Spleen (tissue), 13 donors: ENCODE measurements at places on chromosomes 12 and 14. TPM values are rescaled to one million over a fixed set of nuclear protein-coding genes. Genes with fewer than 3 reads are reported as not detected.

DNA sequence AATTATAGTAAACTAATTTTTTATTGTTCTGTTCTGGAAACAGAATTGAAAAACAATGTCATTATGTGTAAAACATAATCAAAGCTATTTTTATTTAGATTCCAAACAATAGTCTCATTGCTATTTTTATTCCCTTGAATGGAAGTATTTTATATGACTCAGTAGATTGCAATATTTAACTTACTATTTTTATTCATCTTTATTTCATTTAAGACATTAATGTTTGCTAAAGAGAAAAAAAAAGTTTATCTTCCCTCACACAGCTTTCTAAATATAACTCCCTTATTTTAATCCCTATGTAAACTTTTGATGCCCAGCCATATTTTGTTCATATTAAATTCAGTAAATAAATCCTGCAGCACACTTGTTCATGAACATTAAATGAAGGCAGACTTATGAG lies 622.4 kb downstream of the SLC6A15 start:
- no peaks in the 10 kb centered on the region for H3K36me3 ChIP-seq
- no peak for DNase-seq
- H3K27ac ChIP-seq, result no peak overlapping the region

- DNase-seq, result peak; percentile 71
- no peaks in the 10 kb centered on the region for H3K4me1 ChIP-seq
- H3K4me3 ChIP-seq, result no peak overlapping the region
- H3K27ac ChIP-seq, result no peak overlapping the region
- H3K36me3 ChIP-seq, result no peaks in the 10 kb centered on the region
Observed at GRCh38 chr14:104321088-104321801, 182.9 kb downstream of the KIF26A start.

DNA sequence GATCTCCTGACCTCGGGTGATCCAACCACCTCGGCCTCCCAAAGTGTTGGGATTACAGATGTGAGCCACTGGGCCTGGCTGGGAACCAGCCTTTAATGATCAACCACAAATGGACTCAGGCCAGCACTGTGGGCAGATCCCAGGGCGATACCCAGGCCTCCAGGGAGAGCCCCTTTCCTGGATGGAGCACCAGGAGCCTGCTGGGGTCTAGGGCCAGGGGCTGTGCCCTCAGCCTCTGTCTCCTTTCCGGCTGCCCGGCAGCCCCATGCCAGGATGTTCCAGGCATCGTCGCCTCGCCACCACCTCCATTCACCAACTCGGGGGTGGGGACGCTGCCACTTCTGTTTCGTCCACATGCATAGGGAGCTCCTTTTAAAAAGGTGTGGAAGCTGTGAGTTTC lies 2.3 kb downstream of the ADGRD1 start:
- DNase-seq, result no peak
- H3K27me3 ChIP-seq, result peaks cover 23% of the 10 kb centered on the region
- H3K4me1 ChIP-seq, result peaks cover 14% of the 10 kb centered on the region
- H3K4me3 ChIP-seq, result no peak overlapping the region

- H3K4me3 ChIP-seq, result peak overlapping the region; percentile 84
- peak overlapping the region; percentile 98 for H3K27ac ChIP-seq
- no peak for DNase-seq
- H3K36me3 ChIP-seq, result no peaks in the 10 kb centered on the region
- H3K27me3 ChIP-seq, result no peaks in the 10 kb centered on the region
- H3K4me1 ChIP-seq, result peaks cover 87% of the 10 kb centered on the region
Observed at GRCh38 chr12:89348894-89349699, 3.2 kb downstream of the DUSP6 start.

DNA sequence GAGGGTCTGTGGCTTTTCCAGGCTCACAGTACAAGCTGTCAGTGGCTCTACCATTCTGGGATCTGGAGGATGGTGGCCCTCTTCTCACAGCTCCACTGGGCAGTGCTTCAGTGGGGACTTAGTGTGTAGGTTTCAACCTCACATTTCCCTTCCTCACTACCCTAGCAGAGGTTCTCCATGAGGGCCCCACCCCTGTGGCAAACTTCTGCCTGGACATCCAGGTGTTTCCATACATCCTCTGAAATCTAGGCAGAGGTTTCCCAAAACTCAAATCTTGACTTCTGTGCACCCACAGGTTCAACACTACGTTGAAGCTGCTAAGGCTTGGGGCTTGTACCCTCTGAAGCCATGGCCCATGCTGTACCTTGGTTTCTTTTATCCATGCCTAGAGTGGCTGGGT lies 40.3 kb downstream of the KTN1 start:
- no peak overlapping the region for H3K27ac ChIP-seq
- no peaks in the 10 kb centered on the region for H3K4me1 ChIP-seq
- no peak for DNase-seq
- no peaks in the 10 kb centered on the region for H3K27me3 ChIP-seq
- no peak overlapping the region for H3K4me3 ChIP-seq

The MNAT1 gene
- 13.8 TPM for polyA plus RNA-seq

The DEPDC4 gene
- 0.24 TPM for polyA plus RNA-seq

The CISTR gene
- polyA plus RNA-seq, result not detected

The HOXC5 gene
- not detected for polyA plus RNA-seq
